Anterior cingulate cortex (tissue), 58 donors: ENCODE measurements at places on chromosomes 11 and 22.

GRCh38 chr22:50190941-50191741 lies 5.4 kb downstream of the TRABD start:
- DNase-seq: no peak

DNA sequence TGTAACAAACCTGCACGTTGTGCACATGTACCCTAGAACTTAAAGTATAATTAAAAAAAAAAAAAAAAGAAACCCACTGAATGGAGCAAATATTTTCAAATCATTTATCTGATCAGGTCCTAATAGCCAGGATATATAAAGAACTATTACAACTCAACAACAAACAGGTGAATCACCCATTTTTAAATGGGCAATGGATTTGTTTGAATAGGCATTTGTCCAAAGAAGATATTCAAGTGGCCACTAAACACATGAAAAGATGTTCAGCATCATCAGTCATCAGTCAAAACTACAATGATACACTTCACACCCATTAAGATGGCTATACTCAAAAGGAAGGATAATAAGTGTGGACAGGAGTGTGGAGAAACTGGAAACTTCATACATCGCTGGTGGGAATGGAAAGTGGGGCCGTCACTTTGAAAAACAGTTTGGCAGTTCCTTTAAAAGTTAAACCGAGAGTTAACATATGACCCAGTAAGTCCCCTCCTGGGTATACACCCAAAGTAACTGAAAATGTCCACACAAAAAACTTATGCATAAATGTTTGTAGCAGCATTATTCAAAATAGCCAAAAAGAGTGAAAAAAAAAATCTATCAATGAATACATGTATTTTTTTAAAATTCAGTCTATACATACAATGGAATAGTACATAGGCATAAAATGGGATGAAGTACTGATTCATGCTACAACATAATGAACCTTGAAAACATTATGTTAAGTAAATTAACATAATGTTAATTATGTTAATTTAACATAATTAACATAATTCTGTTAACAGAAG lies 53.1 kb downstream of the ARRB1 start:
- DNase-seq: no peak

- no peak for DNase-seq
Measured at GRCh38 chr11:8127447-8127846, 41.4 kb downstream of the RIC3 start.

GRCh38 chr11:11836676-11837231 lies 5.0 kb upstream of the USP47 start:
- no peak for DNase-seq

- no peak for DNase-seq
Measured at GRCh38 chr22:40727964-40728615, 48.8 kb downstream of the MCHR1 start.

- no peak for DNase-seq
Measured at GRCh38 chr11:96136613-96137298, 206.2 kb downstream of the MAML2 start.

- DNase-seq: no peak
Measured at GRCh38 chr22:25970374-25970911, 198.8 kb upstream of the SEZ6L start.

- DNase-seq: peak; percentile 36
Measured at GRCh38 chr11:34174412-34175041, 69.1 kb downstream of the NAT10 start.

DNA sequence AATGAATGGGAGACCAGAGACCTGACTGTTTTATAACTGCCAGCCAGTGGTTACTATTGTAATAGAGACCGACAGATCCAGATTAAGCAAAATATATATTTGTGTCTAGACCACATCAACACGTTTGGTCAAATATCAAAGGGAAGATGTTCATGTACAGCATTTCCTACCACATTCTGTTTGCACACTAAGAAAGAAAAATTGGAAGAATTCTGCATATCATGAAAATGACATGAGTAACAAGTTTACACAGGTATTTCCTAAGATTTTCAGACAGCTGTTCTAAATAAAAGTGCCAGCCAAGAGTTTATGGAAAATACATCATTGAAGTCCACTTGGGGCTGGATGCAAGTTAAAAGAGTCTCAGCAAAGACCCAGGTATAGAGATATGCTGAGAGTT lies 145.5 kb upstream of the ANO3 start:
- no peak for DNase-seq

- no peak for DNase-seq
Measured at GRCh38 chr22:32476281-32477195, 1.9 kb downstream of the FBXO7 start.

DNA sequence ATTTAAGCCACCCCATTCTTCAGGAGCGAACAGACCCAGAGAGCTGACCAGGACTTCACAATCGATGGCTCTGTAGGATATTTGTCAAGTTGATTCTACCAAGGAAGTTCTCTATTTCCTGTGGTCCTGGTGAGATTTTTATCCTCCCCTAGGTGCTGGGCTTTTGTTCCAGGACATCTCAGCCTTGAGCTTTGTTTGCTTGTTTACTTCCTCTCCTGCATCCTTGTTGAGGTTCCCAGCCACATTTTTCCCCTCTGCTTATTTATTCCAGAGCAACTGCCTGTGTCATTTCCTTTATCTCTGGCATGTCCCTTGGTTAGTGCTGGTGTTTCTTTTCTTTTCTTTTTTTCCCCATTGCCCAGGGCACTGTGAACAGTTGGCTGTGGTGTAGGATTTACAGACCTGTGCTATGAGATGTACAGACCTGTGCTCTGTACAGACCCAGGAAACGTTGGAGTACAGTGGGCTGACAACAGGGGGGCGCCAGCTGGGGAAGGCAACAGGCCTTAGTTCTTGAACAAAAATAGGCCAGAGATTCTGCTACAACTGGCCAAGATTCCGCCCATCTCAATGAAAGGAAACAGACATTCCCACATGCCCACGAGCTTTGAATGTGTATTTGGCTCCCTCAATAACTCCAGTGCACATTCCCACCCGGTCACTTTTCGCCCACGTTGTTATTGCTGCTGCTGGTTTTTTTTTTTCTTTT lies 235.9 kb upstream of the DDI1 start:
- no peak for DNase-seq

DNA sequence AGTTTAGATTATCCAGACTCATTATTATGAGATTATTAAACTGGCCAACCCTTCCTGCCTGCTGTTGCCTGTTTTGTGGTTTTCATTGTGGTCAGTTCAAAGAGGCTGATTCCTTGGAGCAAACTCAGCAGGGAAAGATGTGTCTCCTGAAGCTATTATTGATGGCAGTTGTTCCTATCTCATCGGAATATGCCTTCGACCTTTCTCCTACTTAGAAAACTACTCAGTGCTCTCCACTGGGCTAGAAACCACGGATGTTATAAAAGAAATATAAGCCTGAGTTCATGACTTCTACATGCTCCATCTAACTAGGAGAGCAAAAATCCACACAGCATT lies 80.2 kb upstream of the NAV2 start:
- DNase-seq: no peak

DNA sequence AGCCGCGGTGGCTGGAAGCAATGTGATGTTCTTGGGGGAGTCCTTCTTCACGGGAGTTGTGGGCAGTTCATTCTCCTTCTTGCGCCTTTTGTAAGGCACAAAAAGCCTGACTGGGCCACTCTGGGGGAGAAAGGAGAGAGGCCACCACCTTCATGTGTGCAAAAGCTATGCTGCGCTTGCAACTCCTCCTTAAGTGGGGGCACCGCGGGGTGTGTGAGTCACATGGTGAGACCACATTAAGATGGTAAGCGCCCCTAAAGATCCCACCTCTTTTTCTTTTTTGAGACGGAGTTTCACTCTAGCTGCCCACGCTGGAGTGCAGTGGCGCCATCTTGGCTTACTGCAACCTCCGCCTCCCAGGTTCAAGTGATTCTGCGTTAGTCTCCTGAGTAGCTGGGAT lies 14.1 kb downstream of the DEAF1 start:
- DNase-seq: no peak

DNA sequence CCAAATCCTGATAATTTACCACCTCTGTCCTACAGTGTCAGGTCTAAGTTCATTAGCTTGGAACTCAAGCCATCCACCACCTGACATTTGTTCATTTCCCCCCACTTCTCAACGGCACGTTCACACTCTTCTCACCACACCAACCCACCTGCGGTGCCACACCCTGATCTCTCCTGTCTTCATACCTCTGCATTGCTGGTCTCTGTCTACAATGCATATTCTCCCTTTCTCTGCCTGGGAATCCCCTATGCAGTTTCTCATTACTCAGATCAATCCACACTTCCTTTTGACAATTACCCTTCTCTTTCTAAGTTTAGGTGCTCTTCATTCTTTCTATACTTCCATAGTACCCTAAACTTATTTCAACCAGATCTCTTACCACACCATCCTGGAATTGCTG lies 20.4 kb upstream of the EMSY start:
- no peak for DNase-seq

GRCh38 chr11:67366961-67367760 lies 6.2 kb downstream of the CLCF1 start:
- DNase-seq: no peak

DNA sequence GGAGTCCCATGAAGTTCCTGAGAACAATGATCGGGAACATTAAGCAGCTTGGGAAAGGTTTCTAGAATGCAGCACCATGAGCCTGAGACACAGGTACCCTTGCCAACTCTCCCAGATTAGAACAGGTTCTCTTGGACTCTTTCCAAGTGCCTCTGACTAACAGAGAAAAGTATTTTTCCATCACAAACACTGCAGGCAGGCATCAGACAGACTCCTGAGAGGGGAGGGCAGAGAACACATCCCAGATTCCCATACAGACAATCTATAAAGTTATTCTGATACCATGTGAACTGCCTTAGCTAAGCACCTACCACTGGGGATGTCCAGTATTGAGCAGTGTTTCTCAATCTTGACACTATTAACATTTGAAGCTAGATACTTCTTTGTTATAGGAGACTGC lies 27.3 kb downstream of the SERGEF start:
- DNase-seq: no peak

DNA sequence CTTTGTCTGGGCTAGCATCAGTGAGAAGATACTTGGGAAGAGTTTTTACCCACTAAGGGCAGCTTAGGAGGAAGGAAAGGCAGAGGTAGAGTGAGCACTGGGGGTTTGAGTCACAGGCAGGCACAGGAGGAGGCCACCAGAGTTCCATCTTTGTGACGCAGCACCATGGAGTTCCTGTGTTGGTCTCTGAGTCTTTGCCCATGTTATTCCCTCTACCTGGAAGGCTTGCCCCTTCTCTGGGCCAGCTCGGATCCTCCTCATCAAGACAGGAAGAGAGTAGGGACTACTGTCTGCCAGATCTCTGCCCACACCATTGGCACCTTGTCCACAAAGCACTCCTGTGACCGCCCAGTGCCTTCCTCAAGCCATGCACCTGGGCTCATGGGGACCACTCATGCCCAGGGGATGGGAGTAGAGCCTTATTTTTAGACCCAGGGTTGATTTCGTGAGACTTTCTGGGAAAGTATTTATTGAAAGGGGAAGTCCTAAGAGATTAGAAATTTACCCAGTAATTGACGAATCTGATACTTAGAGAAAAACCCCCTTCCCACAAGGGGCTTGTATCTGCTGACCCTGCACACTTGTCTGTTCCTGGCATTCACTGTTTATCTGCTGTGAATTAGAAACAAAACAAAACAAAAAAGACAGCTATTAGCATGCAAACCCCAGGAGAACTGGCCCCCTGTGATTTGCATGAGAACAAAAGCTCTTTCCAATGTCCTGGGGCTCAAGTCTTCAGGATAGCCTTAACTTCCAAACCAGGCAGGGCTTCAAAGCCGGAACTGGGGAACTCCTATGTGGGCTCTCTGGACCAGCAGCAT lies 35.9 kb upstream of the MYEOV start:
- no peak for DNase-seq

DNA sequence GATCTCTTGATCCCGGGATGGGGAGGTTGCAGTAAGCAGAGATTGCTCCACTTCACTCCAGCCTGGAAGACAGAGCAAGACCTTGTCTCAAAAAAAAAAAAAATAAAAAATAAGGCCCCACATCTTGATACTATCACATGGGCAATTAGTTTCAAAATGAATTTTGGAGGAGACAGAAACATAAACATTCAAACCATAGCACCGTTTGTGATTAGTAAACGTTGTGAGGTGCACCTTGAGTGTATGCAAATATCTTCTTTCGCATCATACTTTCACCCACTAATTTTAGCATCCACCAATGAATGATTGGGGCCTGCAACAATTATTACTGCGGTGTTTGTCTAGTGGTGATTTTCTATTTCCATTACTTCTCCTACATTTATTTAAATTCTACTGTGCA lies 11.0 kb upstream of the SPDYC start:
- DNase-seq: no peak

- DNase-seq: no peak
Measured at GRCh38 chr11:134792044-134792443, 380.0 kb upstream of the B3GAT1 start.

DNA sequence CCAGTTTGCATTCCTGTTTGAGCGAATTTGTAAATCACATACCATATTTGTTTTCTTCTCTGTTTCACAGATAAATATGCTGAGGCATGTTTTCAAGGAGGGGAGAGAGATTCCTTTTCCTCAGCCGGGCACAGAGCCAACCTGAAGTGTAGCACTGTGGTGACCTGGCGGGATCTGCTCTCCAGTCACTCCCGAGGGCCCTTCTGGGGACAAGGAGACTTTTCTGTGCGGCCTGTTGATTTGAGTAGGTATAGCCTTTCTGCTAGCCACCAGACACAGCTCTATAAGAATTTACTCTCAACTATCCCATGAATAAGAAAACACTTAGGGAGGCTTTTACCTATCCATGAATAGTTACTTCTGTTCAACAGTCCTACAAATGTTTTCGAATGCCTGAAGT lies 63.5 kb upstream of the FDX1 start:
- DNase-seq: no peak

GRCh38 chr11:2580571-2581001 lies 119.2 kb downstream of the KCNQ1OT1 start:
- DNase-seq: no peak

DNA sequence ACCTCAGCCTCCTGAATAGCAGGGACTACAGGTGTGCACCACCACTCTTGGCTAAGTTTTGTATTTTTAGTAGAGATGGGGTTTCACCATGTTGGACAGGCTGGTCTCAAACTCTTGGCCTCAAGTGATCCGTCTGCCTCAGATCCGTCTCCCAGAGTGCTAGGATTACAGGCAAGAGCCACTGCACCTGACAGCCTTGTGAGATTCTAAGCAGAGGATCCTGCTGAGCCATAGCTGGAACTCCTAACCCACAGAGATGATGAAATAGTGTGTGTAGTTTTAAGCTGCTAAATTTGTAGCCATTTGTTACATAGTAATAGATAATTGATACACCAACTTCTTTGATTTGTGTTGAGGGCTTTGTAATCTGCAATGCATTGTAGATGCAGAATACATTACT lies 51.1 kb downstream of the CLMP start:
- DNase-seq: no peak

- no peak for DNase-seq
Measured at GRCh38 chr11:77505956-77506355, 32.1 kb upstream of the PAK1 start.

DNA sequence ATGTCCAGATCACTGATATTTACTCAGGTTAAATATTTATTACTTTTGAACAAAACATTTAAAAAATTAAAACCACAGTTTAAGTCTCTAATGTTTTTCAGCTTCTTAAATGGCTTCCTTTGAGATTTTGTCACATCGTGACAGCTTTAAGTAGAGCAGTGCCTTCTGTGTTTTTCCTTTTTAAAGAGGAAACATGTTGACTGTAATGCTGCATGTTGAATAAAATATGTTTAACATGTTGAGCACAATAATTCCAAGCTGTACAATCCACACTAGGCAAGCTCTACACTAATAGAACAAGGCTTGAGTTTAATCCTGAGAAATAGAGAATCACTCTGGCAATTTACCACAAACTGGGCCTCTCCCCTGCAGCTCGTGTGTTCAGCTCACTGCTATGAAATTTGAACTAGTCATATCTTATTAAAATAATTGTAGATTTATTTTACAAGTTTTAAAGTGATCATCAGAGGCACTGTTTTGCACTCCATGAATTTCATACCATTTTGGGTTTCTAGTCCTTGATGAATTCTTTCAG lies 368.3 kb downstream of the SOX6 start:
- DNase-seq: no peak
